ENCODE measurements at places on chromosomes 3 and 15. TPM values are rescaled to one million over a fixed set of nuclear protein-coding genes. Genes with fewer than 3 reads are reported as not detected.
A peak's percentile ranks its signal among the peaks of the same experiment; 100 is the strongest.

GOLGA8N gene
- total RNA-seq, result 5.7 TPM

EIF3J gene
- 62.9 TPM for total RNA-seq

DTX3L gene
- 33.5 TPM for total RNA-seq

TTLL13 gene
- total RNA-seq, result 0.09 TPM

PLCB2 gene
- total RNA-seq, result not detected

DNA sequence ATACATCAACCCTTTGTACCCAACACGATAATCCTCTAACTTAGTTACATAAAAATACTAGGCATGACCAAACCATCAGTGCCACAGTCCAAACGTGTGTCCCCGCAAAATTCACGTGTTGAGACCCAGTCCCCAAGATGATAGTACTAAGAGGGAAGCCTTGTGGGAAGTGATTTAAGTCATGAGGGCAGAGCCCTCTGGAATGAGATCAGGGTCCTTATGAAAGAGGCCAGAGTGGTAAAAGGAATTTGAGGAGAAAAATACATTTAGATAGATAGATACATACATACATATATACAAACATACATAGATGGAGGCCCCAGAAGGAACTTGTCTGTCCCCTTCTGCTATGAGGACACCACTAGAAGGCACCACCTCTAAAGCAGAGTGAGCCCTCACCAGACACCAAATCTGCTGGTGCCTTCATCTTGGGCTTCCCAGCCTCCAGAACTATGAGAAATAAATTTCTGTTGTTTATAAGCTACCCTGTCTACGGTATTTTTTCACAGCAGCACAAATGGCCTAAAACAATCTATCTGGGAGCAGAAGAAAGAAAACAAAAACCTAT lies 8.0 kb downstream of the TBC1D2B start:
- no peak for DNase-seq

DNA sequence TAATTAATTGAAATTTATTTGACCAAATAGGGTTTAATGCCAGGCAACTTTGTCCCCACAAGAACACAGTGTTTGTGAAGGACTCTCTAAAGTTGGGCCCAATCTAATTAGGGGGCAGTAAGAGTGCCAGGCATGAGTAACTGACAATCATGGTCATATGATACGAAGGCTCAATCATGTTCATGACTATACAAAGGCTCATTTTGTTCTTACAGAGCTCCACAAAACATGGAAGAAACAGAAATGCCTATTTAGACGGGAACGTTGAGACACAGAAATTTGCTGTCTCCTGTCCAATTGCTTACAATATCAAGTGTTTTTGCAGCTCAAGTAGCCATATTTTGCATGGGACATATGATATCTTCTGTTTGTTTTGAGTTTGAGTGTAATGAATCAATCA lies 391.1 kb downstream of the SI start:
- DNase-seq, result no peak

GRCh38 chr15:67385971-67386370 lies 131.4 kb downstream of the IQCH start:
- DNase-seq, result peak; percentile 6

DNA sequence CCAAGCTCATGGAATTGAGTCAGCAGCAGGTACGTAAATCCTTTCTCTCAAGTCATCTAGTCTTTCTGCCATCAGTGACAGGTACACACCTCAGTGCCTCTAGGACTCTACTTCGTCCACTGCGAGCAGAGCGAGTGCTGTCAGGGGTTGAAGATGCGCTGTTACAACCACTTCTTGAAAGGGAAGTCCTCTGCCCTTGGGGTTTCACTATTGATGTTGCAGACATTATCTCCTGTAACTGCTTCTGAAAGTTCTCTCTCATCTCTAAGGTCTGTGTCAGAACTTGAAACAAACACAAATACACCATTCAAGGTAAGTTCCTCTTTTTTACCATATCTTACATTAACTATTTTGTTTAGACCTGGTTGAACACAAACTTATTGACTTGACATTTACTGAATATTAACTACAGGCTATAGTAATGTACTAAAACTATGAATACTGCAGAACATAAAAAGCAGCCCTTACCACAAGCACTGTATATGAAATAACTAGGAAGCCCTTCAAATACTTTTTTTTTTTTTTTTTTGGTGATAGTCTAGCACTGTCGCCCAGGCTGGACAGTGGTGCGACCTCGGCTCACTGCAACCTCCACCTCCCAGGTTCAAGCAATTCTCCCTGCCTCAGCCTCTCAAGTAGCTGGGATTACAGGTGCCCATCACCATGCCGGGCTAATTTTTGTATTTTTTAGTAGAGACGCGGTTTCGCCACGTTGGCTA lies 41.5 kb downstream of the TOPBP1 start:
- no peak for DNase-seq

DNA sequence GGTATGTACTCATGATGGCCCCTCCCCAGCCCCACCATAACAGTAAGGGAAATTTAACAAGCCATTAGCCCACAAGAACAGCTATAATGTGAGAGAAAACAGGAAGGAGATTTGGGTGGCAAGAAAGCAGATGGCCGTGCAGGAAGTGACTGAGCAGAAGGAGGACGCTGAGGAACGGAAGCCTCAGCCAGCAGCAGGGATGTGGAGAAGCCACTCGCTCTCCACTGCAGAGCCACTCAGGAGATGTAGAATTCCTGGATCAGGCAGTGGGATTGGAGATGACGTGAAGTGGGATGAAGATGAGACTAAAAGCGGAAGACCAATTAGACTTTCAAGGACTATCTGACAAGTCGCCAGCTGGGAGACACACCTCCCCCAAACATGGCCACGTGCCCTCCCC lies 31.2 kb downstream of the PRR23E start:
- DNase-seq, result no peak

- DNase-seq, result peak; percentile 39
Observed at GRCh38 chr3:175227126-175227525, 368.0 kb downstream of the NAALADL2 start.

DNA sequence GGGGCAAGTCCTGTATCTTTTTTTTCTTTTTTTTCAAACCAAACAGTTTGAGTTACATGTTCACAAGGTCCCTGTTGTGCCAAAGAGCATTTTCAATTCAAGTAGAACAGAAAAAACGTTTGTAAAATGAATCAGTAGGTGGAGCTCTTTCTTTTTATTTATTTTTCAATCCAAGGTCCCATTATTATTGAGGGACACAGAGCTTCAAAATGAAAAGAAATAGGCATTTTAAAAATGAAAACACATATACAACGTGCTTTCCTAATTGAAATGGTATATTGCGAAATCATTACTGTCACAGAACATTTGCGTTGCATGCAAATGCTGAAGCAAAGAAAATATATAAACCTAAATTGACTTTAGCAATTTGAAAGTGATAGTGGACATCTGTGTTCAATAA lies 711.0 kb downstream of the MECOM start:
- DNase-seq, result peak; percentile 75

DNA sequence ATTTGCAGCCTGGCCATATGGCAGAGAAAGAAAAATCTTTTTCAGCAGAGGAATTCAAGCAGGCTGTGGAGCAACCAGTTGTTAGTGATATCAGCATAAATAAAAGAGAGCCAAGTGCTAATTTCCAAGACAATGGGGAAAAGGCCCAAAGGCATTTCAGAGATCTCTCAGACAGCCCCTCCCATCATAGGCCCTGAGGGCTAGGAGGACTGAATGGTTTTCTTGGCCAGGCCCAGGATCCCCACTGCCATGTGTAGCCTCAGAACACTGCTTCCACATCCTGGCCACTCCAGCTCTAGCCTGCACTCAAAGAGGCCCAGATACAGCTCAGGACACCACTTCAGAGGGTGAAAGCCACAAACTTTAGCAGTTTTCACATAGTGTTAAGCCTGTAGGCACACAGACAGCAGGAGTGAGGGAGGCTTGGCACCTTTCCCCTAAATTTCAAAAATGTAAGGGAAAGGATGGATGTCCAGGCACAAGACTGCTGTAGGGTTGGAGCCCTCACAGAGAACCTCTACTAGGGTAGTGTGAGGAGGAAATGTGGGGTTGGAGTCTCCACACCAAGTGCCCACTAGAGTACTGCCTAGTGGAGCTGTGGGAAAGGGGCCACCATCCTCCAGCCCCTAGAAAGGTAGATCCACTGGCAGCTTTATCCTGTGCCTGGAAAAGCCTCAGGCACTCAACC lies 191.4 kb downstream of the TBL1XR1 start:
- peak; percentile 18 for DNase-seq

DNA sequence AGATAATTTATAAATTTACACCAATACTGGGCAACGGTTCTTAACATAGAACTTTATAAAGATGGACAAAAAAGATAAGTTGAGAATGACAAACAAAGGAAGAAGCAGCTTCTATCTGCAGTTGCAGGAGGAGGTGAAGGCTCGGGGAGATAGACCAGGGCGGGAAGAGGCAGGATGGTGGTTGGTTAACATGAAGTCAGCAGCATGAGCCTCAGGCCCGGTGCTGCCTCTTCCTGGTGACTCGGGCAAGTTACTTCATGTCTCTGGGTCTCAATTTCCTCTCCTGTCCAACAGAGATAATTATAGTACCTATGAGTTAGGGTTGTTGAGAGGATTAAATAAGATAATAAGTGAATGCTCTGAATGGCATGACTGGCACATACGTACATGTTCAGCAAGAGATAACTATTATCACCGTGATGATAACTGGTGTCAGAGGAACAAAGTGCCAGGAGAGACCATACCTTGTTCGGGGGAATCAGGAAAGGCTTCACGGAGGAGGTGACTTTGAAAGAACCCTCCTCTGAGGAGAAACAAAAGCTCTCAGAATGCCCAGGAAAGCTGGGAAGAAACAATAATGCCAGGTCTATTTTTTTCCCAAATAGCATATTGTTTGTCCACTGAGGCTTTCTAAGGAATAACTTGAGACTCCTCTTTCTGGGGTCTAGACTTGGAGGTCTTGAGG lies 4.4 kb downstream of the PAK6 start:
- DNase-seq, result no peak

GRCh38 chr3:186102687-186103086 lies 6.2 kb downstream of the ETV5 start:
- peak; percentile 65 for DNase-seq

DNA sequence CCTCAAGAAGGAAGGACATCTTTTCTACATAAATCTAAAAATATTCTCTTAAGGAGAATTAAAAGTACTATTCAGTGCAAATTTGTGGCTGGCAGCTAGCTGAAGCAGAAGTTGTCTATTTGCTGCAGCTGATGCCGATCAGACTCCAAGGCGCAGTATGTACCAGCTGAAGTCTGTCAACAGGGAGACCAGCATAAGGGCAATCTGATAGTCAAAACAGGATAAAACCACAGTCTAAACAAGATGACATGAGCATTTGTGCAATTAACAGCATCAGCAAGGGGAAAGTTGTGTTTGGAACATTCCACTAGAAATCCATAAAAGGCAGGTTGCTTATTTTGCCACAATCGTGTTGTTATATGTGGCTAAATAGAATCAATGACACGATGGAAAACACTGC lies 198.2 kb upstream of the ROBO2 start:
- no peak for DNase-seq

DNA sequence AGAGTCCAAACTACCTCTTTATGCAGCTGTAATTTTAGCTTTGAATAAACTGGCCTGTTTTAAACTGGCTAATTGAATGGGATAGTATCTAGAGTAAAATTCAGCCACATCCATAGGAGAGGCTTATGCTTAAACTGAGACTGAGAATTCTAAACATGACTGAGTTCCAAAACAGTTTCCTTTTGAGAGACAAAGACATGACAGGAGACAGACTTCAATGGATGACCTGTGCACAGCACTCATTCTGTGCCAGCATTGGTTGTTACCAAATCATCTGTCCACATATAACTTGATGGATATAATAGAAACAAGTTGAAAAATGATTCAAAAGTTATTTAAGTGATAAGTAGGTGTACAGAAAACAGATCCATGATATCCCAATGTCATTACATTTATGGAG lies 20.9 kb downstream of the IL12A start:
- no peak for DNase-seq

GRCh38 chr3:50321336-50322114 lies 1.0 kb downstream of the HYAL2 start:
- peak; percentile 84 for DNase-seq
